ENCODE measurements at places on chromosomes 13 and 19. TPM values are rescaled to one million over a fixed set of nuclear protein-coding genes. Genes with fewer than 3 reads are reported as not detected.

Gene DMKN
- total RNA-seq: 11.0 TPM

Gene FCGBP
- total RNA-seq: 112 TPM

Gene MAG
- not detected for total RNA-seq

Gene EDNRB
- 60.4 TPM for total RNA-seq

Gene STARD13
- 34.2 TPM for total RNA-seq

Gene ZNF606
- total RNA-seq: 11.8 TPM

Gene ZNF563
- total RNA-seq: 4.6 TPM

Gene ZNF730
- 0.54 TPM for total RNA-seq

Gene S1PR5
- 0.15 TPM for total RNA-seq

Gene PGLYRP2
- not detected for total RNA-seq

Gene ZNF888
- total RNA-seq: 1.9 TPM

Gene POSTN
- total RNA-seq: 191 TPM

Gene TEX26
- not detected for total RNA-seq

Gene IFT88
- 12.9 TPM for total RNA-seq

Gene RPS19
- 784 TPM for total RNA-seq

Gene KLK11
- total RNA-seq: 0.50 TPM

Gene DKKL1
- total RNA-seq: 0.71 TPM

Gene ZNF541
- not detected for total RNA-seq

Gene DCT
- total RNA-seq: 0.46 TPM

Gene ANGPTL4
- 89.3 TPM for total RNA-seq

Gene SPINT2
- total RNA-seq: 13.9 TPM

Gene FGF14
- total RNA-seq: 1.9 TPM

Gene HSH2D
- total RNA-seq: not detected

Gene KDELR1
- 95.9 TPM for total RNA-seq

Gene LILRB4
- total RNA-seq: 3.0 TPM

Gene UBE2L5
- total RNA-seq: not detected

Gene PEG3
- 12.8 TPM for total RNA-seq

Gene MBOAT7
- 19.9 TPM for total RNA-seq

Gene TMC4
- 1.0 TPM for total RNA-seq

Gene AKAP8L
- total RNA-seq: 87.1 TPM

Gene RFPL4AL1
- total RNA-seq: not detected

Gene HIF3A
- 132 TPM for total RNA-seq

Gene ALKBH7
- 125 TPM for total RNA-seq

Gene CASP14
- total RNA-seq: not detected

Gene ADAMTSL5
- 13.6 TPM for total RNA-seq

Gene NUMBL
- total RNA-seq: 18.6 TPM

Gene TCF3
- 20.1 TPM for total RNA-seq

Gene CYP4F2
- total RNA-seq: not detected

Gene PGLYRP1
- total RNA-seq: not detected

Gene PEAK3
- 3.1 TPM for total RNA-seq

Gene KCTD4
- 0.17 TPM for total RNA-seq

Gene CATSPERD
- total RNA-seq: not detected

Gene LIM2
- total RNA-seq: not detected

Gene C19orf85
- not detected for total RNA-seq

Gene ZNF222
- total RNA-seq: 4.6 TPM

Gene SAMD4B
- 51.2 TPM for total RNA-seq

Gene SMIM17
- not detected for total RNA-seq
